ENCODE measurements at places on chromosomes 7 and 10.

DNA sequence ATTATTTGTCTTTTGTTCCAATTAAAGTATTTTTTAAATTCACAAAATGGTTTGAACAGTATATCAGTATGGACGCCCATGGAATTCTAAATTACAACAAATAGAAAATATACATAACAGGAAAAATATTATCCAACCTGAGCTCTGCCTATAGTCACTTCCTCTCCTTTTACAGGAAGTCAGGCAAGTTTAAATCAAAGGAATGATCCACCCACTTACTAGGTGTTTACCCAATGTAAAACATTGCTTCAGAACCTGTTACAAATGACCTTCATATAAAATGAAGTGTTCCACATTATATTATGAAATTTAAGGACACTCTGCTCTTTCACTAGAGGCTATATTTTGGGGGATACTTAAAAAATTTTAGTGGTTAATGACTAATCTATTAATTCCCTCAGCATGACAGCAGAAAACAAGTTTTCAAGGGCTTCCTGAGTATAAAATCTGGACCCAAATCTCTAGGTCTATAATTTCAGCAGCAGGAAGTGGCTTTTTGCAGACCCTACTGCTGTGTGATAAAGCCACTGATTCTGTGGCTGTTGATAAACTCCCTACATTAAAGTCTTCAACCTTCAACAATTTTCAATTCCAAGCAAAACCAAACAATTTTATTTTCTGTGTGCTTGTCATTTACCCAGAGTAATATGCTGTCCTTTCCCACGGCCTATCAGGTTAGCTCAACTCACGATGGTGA lies 722.6 kb downstream of the GATA3 start:
- no peak for DNase-seq

DNA sequence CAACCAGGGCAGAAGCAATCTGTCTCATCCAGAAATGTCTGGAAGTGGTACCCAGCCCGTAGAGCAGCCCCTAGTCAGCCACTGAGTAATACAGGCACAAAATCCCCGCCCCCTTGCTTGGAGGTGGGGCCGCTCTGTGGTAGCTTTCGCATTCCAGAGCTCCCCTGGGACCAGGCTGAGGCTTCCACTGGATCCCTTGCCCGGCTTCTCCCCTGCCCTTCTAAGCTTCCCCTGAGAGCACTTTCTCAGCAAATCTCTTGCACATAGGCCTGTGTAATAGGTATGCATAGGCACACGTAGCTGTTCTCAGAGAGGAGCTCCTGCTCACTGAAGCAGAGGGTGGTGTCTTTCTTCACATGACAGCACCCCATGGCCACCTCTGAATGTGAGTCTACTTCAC lies 144.2 kb downstream of the BMS1 start:
- DNase-seq: no peak

DNA sequence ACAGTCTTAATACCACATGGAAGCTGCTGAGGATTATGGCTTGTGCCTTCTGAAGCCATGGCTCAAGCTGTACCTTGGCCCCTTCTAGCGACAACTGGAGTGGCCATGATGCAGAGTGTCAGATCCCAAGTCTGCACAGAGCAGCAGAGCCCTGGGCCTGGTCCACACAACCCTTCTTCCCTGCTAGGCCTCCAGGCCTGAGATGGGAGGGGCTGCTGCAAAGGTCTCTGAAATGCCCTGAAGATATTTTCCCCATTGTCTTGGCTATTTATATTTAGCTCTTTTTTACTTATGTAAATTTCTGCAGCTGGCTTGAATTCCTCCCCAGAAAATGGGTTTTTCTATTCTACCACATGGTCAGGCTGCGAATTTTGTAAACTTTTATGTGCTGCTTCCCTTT lies 804.6 kb upstream of the ZWINT start:
- no peak for DNase-seq

- DNase-seq: no peak
These were observed 655 bp downstream of the PTPRE start for GRCh38 chr10:127907411-127908105.

DNA sequence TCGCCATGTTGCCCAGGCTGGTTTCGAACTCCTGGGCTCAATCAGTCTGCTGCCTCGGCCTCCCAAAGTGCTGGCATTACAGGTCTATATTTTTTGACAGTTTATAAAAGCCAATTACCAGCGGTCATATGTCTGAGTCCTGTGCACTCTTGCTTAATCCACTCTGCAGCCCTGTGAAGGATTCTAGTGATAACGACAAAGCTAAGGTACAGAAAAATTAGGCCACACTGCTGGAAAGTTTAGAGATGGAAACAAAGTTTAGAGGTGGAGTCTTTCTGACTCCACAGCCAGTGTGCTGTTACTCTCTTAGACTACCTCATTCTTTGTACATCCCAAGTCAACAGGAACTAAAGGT lies 707 bp downstream of the PTER start:
- no peak for DNase-seq

GRCh38 chr10:13067431-13067830 lies 32.5 kb upstream of the OPTN start:
- DNase-seq: no peak

- DNase-seq: no peak
These were observed 20.9 kb upstream of the GOLGA7B start for GRCh38 chr10:97828721-97829120.

- no peak for DNase-seq
These were observed 104.0 kb downstream of the SLIT1 start for GRCh38 chr10:97081621-97082235.

DNA sequence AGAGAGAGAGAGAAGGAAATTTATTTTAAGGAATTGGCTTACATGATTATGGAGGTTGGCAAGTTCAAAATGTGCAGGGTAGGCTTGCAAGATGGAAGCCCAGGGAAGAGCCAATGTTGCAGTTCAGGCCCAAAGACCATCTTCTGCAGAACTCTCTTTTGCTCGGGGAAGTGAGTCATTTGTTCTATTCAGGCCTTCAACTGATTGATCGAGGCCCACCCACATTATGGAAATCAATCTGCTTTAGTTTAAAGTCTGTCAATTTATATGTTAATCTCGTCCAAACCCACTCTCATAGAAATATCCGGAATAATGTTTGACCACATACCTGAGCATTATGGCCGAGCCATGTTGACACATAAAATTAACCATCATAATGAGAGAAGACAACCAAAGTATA lies 113.3 kb upstream of the CXCL12 start:
- DNase-seq: no peak

DNA sequence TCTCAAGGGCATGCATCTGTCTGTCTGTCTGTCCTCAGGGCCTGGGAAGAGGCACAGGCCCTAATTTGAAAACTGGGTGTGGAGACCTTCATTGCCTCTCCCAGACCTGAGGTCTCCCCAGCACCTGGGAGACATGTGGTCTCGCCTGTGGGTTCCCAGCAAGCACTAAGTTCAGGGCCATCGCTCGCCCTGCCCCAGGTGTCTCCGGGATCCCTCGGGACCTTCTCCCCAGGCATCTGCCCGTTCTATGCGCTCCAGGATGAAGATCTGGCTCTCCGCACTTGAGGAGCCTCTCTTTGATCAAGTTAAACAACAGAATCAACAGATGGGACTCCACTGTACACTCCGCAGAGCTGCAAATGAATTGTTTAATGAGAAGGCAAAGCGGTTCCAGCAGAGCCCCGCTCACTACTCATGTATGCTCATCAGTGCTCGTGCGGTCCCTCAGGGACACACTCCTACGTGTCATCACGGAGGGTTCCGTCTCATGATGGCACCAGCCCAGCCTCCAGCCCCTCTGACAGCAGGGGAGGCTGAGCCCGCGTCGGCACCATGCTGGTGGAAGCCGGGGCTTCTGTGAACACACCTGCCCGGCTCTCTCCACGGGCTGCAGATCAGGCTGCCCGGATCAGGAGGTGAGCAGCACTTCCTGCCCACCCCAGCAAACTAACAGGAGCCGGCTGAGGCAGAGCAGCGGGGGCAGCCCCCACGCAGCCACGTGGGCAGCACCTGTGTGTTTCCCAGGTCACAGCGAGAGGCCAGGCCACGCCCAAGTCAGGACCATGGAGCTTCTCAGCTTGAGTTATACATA lies 132.8 kb downstream of the TCERG1L start:
- no peak for DNase-seq

- no peak for DNase-seq
These were observed 972 bp downstream of the PAOX start for GRCh38 chr10:133379801-133380666.

DNA sequence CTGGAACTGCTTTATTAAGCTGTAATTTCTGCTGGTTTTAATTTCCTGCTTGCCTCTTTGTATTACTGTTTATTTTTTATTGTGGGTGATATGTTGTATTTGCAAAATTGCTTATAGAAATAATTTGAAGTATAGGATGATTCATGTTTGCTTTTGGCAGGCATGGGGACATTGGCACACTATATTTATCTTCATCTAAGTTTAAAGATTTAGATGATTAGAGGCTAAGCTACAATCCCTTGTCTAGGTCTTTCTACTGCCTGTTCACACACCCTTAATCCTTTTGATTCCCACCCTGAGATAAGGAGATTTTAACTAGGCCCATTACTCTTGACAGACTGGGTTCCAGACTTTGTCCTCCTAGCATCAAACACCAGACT lies 182.8 kb upstream of the KAT6B start:
- no peak for DNase-seq

- DNase-seq: no peak
These were observed 172.2 kb downstream of the CDK14 start for GRCh38 chr7:90768301-90768700.

DNA sequence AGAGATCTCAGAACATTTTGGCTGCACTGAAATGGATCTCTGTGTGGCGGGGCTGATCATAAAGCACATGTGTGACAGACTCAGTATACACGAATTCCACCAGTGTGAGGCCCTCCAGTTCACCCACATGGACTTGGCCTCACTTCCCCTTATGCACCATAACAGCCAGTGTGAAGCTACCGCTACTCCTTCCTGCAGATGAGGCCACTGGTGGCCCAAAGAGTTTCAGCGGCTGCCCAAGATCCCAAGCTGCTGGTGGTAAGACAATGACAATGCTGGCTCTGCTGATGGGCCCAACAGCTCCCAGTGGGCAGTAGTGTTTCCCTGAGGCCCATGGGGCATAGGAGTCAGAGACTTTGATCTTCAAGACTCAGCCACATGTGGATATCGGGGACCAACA lies 21.0 kb upstream of the C10orf71 start:
- DNase-seq: no peak

GRCh38 chr7:135669774-135670173 lies 7.5 kb downstream of the STMP1 start:
- no peak for DNase-seq

DNA sequence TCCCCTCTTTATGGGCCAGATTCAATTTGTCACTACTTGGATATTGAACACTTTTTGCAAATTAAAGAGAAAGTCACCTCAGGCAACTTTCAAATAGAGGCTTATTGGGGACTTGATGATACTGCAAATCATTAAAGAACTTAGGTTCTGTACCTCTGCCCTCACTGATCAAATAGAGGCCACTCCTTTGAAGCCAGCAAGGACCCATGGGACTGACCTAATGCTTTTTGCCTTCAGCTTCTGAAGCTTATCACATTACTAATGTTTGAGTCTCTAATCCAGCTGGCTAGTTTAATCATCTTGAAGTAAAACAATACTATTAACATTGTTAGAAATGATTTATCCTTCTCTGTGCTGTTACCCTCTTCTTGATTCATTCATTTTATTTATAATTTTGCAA lies 93.0 kb upstream of the ZNF800 start:
- no peak for DNase-seq

DNA sequence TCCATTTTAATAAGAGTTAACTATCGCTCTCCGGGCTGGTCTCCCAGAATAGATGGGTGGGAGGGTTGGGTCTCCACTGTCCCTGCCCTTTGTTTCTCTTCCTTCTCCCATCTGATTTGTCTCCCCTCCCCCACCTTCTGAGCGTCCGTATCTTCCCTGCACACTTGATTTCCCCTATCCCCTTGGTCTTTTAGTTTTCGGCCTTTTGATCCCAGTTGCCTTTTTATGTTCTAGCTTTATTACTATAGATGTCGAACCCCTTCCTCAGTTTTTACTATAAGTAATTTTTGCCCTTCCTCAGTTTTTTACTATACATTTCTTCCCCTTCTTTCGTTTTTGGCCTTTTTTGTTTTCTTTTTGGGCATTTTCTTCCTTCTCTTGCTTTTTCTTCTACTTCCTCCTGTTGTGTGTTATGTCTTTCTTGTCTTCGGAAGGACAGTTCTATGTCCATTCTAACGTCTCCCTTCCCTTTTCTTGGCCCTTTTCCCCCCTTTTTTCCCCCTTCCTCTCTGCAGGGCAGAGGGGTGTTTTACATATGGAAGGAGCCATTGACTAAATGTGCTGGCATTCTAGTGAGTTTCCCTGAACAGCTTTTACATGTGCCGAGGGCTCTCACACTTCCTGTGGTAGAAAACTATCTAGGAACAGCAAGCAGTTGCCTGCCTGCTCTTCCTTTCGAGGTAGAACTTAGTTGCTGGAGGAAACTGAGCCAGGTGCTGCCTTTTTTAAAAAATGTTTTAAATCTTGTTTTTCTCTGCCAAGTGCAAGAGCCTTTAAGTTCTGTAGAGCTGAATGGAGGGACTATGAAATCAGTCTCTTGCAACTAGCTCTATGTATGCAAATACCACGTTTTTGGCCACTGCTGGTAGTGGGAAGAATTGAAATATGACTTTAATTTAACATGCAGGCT lies 2.8 kb downstream of the TET1 start:
- no peak for DNase-seq

GRCh38 chr10:44132361-44133289 lies 252.3 kb downstream of the CXCL12 start:
- DNase-seq: no peak

DNA sequence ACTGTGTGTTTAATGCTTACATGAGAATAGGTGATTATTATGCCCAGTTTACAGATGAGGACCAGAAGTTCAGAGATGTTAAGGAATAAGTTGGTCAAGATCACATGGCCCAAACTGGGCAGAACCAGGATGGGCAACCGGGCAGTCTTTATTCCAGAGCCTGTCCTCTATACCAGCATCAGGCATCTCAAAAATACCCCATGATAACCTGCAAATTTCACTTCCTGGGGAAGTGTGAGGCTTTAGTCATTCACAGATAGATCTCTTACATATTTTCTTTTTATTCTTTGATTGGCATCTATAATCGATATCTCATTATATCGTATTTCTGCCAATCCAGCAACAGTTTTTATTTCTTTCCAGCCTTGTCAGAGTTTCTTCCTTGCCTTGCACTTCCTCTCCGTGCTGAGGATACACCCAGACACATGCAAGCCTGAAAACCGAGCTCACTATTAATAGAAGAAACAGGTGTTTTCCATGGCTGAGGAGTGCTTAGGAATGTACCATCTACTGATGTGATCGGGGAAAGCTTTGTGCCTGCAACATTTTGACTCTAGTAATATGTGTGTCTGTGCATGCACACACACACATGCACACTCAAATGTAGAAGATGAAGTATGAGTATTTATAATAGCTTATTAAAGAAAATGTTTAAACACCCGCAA lies 82.4 kb downstream of the CREM start:
- no peak for DNase-seq

DNA sequence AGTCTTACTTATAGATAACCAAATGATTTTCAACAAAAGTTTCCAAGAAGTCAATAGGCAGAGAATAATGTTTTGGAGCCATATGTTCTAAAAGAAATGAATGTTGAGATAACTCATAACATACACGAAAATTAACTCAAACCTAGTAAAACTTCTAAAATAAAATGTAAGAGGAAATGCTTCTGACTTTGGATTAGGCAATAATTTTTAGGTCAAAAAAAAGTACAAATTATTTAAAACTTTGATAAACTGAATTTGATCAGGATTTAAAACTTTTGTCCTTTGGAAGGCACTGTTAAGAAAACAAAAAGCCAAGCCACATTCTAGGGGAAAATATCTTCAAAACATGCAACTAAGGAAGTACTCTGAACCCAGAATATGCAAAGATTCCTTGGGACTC lies 148.2 kb upstream of the GPR22 start:
- DNase-seq: no peak
